HuH-7 (cell line): ENCODE measurements at places on chromosomes 5 and 9.

- no peak for DNase-seq
Observed at GRCh38 chr9:26597542-26598149, 295.0 kb downstream of the CAAP1 start.

GRCh38 chr5:5473226-5473625 is 50.7 kb downstream of the ICE1 start:
- no peak for DNase-seq

DNA sequence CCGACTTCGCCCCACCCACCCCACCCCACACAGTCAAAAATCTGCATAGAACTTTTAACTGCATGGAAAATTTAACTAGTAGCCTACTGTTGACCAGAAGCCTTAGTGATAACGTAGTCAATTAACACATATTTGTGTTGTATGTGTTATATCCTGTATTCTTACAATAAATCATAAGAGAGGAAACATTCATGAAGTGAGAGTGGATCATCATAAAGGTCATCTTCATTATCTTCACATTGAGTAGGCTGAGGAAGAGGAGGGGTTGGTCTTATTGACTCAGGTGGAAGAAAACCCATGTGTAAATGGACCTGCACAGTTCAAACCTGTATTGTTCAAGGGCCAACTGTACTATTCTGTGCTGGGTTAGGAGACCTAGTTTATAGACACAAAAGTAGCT is 31.4 kb downstream of the XPA start:
- DNase-seq, result no peak

DNA sequence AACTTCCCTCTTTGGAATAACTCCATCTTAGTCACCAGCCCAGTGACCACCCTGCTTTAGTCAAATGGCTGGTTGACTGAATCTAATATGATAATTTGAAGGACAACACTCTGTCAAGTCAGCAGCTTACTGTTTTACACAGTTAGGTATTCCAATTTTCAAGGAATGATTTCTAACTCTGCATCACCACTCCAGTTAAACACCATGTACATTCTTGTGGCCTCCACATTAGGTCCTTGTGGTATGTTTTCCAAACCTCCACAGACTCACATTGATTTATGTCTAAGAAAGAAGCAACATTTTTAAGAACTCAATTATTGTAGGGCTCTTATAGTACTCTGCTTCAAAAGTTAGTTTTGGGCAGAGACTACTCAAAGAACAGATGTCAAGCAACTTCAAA is 110.7 kb downstream of the TLE1 start:
- no peak for DNase-seq

DNA sequence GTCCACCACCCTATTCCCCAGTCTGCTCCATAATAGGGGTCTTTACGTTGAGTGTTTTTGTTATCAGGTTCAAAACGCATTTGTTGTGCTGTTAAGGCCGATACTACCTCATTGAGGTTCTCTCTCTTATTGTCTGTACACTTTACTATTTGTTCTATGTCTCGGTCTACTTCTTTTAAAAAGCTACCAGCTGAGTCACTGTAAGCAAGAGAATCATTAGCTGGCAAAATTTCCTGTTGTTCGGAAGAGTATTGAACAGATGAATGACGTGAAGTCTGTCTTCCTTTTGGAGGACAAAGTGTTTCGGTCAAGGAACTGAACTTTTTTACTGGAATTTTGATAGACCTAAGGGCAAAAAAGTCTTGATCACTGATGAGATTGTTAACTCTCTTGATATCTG is 10.3 kb downstream of the LYSMD3 start:
- DNase-seq, result no peak

DNA sequence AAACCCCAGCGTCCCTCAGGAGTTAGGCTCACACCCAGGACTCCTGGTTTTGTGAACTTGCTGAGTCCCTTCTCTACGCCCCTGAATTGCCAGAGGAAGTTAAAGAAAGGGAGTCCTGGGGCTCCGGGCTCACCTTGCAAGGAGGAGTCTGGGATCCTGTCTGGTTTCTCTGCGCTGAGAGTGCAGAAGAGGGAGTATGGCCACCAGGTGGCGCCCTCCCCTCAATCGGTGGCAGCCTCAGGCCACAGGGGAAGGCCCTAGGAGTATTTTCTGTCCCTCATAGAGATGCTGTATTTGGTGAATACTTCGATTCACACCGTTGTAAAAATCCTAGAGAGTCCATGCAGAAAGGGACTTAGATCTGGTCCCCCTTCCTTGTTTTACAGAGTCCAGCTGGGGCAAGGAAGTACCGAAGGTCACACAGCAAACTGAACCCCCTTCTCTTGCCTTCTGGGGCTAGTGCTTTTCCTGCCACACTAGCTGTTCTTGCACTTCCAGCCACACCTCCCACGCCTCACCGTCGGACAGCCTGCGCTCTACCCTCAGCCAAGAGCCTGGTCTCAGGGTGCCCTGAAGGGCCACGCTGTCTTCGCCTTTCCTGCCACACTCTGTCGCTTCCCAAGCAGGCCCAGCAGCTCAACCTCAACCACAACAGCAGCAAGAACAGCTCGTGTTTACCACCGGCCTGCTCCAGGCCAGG is 10.2 kb downstream of the HAND1 start:
- peak; percentile 98 for DNase-seq

- no peak for DNase-seq
Observed at GRCh38 chr9:78249542-78249941, 13.7 kb downstream of the CEP78 start.

- DNase-seq, result no peak
Observed at GRCh38 chr9:70094747-70095146, 51.1 kb downstream of the MAMDC2 start.

DNA sequence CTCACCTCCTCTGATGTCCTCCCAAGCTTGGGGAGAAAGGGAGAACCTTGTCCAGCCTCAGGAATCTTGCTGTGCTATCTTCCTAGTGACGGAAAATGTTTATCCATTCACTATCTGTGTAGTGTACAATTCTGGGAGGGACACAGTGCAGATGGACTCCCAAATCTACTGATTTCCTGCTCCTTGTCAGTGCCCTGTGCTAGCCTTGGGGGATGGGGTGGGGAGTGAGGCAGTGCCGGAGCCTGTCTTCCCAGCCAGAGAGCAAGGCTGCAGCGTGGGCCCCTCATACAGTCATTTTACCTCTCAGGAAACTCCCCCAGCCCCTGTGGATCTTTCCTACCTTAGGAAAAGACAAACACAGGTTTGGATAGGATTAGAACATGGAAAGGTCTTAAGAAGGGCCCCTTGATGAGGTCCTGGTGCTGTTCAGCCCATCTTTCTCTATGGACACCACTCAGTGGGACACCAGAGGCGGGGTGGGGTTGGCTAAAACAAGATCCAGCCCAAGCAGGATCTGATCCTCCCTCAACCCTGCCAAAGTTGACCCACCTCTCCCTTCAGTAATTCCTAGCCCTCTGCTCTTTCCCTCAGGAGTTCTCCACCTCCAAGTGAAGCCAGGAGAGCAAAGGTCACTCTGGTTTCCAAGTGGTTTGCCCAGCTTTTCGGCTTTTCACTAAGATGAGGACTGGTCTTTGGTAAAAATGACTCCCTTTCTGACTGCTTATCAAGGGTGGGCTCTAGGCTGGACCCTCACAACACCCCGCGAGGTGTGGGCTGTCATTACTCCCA is 3.4 kb downstream of the DOLK start:
- DNase-seq, result no peak

DNA sequence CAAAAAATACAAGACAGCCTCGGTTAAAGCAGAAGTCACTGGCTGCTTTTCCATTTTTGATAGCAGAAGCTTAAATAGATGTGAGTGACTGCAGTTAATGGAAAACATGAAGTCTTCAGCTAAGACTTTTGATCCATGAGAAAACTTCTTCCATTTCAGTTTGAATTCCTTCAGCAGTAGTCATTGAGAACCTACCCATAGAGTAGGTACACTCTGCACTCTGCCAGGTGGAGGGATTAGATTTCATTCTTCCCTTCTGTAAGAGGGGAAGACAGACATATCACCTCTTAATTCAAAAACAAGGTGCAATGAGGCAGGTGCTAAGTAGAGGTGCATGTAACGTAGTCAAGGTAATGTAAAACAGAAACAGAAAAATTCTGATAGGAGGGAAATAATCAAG is 26.7 kb upstream of the XPA start:
- no peak for DNase-seq
